ENCODE measurements at places on chromosomes 1 and 21.

DNA sequence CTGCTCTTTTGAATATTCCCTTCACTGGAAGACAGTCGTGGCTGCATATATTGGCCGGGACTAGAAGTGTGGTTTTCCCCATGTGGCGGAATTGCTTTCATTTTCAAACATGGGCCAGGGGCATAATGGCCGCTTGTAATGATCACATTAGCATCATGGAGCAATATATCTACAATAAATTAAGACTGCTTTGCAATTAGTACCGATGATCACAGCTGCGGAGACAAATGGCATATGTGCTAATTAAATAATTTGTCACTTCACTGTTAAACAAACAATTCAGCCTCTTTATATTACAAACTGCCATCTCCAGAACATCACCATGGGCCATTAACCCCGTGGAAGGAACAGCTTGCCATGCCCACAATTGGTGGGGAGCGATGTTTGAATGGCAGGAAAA, 68.2 kb upstream of the OLIG2 start:
- no peak for DNase-seq

GRCh38 chr1:224505454-224506093, 71.0 kb upstream of the WDR26 start:
- no peak for DNase-seq

- no peak for DNase-seq
Measured at GRCh38 chr1:25559031-25559430, 15.6 kb downstream of the LDLRAP1 start.

- no peak for DNase-seq
Measured at GRCh38 chr21:40271164-40271563, 403.9 kb downstream of the PCP4 start.

DNA sequence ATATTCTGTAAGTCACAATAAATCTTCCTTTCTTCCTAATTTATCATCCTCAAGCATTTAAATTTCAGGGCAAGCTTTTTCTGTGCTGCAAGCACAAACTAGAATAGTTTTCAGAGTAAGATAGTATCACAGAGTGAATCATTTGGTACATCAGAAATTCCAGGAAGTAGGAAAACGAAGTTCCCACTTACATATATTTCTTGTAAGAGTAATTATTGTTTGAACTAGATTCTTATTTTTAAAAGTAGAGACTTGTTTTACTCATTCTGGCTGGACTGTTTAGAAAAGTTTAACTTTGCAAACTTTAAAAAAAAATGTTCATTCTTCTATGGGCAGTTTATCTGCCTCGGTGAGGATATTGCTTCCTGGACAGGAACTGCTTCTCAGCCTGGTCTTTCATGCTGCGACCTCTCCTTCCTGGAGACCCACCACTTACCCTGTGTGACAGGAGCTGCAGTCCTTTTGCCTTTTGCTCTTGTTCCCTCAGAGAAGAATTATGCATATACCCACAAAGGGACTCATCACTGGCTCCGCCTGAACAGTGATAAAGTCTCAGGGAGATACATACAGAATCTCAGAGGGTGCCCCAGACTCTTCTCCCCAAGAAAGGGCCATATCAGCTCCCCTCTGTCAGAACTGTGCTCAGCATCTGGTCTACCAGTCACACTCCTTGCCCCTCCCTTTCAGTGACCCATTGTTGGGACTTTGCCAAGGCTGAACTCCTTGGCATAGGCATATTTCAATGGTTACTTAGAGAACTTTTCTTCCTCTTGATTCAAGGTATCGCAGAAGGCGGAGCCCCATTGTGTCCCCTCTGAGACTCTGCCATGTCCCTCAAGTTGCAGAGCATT, 102.7 kb upstream of the CD55 start:
- DNase-seq = no peak

GRCh38 chr21:43733529-43734071, 14.7 kb downstream of the PDXK start:
- no peak for DNase-seq

DNA sequence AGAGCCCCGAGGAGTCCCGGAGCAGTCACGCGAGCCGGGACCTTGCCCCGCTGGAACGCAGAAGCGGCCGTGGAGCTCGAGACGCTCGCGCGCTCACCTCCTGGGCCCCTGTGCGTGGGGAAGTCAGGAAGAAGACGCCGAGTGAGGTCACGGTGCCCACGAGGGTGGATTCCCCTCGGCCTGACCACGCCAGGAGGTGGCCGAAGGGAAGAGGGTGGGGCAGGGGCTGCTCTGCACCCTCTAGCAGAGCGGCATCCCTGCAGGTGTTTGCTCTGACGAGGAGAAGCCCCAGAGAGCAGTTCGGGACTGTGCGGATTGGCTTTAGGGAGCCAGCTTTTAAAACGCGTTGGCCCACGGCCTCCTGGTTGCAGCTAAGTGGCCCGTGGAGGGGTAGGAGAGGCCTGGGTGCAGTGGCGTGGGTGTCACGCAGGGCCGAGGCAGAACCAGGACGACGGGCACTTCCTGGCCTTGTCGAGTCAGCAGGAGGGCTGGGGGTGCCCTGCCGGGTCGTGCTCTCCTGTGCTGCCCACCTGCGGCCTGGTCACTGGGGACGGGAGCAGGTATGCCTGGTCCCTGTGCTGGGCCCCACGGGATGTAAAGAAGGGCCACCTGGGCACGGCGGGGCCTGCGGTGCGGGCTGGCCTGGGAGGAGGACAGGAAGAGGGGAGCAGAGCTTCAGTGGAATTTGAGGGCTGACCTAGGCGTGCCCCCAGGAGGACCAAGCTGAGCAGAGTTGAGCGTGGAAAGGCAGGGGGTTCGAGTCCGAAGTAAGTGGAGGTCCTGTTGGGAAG, 1.0 kb downstream of the PDXK start:
- DNase-seq = no peak

DNA sequence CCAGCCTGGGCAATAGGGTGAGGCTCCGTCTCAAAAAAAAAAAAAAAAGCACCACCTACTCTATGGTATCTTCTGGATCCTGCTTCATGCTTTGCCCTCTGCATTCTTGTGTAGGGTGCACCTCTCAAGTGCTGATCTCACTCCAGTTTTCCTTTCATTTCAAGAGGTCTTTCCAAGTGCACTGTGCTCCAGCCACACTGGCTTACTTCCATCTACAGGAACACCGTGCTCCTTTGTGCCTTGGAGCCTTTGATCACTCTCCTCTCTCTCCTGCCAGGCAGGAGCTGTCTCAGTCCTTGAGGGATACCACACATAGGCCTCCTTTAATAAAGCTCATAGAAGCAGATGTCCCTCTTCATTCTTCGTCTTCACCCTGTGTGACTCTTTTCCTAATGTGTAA, 55.4 kb upstream of the GREM2 start:
- DNase-seq = no peak

GRCh38 chr1:224435999-224436398, 1.4 kb upstream of the WDR26 start:
- DNase-seq = no peak

- DNase-seq = no peak
Measured at GRCh38 chr1:157137408-157138219, 581 bp downstream of the ETV3 start.

DNA sequence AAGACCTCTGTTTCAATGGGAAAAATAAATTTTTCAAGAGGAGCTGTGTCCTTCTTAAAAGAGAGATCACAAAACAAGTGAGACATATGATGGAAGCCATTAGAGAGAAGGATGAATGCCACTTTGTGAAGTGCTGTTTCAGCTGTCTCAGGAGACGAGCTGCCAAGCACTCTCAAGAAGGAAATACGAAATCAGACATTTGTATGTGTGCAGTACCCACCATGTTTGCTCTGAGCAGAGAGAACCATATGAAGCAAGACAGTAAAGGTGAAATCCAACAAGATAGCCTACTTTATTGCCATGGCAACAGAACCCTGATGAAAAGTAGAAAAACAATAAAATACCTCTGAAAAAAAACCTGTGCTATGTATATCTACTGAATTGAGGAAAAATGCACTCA, 168.1 kb downstream of the AMY1C start:
- DNase-seq = no peak

- DNase-seq = no peak
Measured at GRCh38 chr1:197355248-197355995, 87.4 kb downstream of the CRB1 start.

- DNase-seq = no peak
Measured at GRCh38 chr1:53575955-53576320, 116.7 kb downstream of the DMRTB1 start.

DNA sequence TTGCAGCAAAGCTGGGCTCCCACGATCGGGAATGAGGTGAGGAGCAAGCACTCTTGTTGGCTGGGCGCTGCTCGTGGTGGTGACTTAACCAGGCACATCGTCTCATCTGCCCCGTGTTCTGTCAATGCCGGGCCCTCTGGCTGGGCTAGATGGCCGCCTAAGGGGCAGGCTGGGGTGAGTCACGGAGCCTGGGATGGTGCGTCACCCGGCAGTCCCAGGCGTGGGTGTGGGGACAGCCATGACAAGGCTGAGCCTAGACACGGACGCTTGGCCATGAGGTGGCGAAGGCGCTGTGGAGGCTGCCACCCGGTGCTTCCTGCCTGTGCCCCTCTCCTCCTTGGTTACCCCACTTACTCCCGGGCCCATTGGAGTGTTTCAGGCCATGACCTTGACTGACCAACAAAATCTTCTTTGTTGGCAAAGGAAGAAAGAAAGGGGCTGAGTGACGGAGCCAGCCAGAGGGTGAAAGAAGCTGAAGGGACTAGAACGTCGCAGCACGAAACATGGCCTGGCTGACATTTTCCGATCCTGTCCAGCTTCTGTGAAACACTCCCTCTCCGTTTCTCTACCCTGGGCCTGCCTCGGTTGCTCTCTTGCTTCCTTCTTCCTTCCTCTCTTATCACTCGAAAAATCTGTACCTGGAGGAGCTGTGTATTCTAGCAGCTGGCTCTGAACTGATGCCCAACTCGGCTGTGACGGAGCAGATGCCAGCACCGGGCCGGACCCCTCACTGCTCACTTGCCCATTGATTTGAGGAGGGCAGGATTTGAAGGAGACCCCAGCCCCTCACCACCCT, 596 bp downstream of the CD247 start:
- peak; percentile 74 for DNase-seq

- DNase-seq = peak; percentile 18
Measured at GRCh38 chr1:16371725-16372124, 4.7 kb downstream of the SZRD1 start.

GRCh38 chr1:23763041-23763577, 15.1 kb upstream of the PITHD1 start:
- DNase-seq = no peak

DNA sequence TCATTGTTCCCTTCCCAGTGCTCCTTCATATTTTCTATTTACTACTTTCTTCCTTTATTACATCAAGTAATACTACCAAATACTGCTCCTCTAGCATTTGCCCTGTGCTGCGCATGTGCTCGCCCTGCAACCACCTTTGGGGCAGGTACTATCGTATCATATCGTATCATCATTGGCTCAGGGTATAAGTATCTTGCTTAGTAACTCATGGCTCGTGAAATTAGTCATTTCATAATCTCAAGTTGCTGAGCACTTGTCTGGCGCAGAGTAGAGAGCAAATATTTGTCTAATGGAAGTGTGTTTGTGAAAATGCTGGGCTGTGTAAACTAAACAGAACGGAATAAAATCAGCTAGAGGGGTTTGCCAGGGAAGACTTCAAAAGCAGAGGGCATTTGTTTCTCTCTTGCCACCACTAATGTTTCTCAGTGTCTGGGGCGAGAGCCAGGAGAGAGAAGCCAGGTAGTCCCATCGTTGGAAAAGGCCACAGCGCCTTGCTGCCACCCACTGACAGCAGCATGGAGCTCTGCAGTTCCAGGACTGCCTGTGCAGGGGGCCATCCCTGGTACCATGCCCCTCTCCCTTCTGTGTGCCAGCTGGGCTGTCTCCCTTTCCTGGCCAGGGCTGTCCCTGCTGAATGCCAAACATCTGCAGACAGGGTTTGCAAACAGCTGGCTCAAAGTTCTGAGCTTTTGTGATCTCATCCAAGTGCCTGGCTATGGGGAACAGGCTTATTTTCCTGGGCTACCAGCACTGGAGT, 20.0 kb upstream of the CPT2 start:
- DNase-seq = no peak

- peak; percentile 64 for DNase-seq
Measured at GRCh38 chr1:42682739-42683531, 717 bp downstream of the YBX1 start.

DNA sequence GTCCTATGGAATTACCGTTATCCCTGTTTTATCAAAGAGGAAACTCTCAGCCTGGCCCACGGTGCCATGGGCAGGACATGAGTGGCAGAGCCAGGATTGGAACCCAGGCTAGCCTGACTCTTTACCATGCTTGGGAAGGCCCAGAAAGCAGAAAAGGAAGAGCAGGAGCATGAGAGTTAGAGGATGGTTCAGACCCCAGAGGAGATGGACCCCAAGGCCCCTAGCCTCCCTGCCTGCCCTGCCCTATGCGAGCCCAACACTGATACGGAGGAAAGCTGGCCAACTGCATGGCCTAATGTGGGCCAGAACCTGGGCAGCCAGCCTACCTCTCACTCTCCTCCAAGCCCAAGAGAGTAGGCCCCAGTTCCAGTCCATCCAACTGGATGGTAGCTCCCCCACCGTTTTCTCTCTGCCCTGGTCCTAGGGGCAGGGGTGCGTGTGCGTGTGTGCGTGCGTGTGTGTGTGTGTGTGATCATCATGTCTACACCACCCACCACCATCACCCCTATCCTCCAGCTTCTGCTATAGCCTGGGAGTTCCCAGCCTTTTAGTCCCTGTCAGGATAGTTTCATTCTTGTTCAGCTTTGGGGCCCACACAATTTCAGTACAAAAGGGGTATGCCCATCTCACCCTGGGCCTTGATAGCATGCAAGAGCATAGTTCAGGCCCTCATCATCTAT, 15.4 kb upstream of the MEX3A start:
- DNase-seq = no peak

DNA sequence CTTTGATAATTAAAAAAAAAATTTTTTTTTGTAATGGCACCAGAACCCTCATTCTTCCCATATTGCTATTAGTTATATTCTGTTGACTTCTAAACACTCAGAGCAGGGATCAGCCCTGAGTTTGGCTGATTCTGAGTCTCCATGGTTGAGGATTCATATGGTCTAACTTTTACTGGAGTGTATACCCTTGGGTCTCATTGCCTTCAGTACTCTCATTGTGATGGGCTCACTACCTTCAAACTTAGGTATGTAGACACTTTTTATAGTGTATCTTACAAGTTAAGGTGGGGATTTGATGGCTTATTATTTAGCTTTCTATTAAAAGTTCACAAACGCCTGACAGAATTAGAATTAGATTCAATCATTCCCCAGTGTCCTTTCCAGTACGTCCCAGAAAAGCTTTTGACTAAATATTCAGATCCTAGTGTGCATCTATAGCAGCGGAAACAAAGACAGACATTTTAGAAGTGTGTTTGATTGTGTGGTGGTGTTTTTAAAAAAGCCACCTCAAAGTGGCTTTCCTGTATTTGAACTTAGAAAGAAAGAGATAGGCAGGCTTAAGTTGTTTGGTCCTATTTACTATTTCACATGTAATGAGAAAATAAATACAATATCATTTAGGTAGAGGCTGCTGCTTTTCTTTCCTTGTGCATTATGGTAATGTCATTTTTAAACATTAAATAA, 1.4 kb downstream of the MACF1 start:
- DNase-seq = no peak

DNA sequence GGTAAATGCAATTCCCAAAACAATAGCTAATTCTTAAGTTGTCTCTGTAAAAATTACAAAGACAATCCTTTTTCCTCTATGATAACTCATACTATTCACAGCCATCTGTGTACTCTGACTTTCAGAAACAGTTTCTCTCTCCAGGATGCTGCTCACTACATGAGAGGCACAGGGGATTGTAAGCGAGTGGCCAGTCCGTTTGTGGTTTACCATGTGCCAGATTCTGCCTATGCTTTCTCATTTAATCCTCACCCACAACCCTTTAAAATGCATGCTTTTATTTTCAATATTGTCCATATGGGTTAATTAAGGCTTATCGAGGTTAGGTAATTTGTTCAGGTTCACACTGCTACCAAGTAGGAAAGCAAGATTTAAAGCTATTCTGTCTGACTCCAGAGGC, 23.0 kb downstream of the RGS1 start:
- DNase-seq = no peak

GRCh38 chr1:195332102-195332501, 1276.1 kb downstream of the KCNT2 start:
- DNase-seq = no peak

All from activated CD4-positive, alpha-beta T cell treated with anti-CD3 and anti-CD28 coated beads, Interleukin-2, amount 10 ng/mL, durations not matched to agents 7 days and 5 days (primary cell).